ENCODE measurements at places on chromosomes 16 and 17. TPM values are rescaled to one million over a fixed set of nuclear protein-coding genes. Genes with fewer than 3 reads are reported as not detected.
A peak's percentile ranks its signal among the peaks of the same experiment; 100 is the strongest.

DNA sequence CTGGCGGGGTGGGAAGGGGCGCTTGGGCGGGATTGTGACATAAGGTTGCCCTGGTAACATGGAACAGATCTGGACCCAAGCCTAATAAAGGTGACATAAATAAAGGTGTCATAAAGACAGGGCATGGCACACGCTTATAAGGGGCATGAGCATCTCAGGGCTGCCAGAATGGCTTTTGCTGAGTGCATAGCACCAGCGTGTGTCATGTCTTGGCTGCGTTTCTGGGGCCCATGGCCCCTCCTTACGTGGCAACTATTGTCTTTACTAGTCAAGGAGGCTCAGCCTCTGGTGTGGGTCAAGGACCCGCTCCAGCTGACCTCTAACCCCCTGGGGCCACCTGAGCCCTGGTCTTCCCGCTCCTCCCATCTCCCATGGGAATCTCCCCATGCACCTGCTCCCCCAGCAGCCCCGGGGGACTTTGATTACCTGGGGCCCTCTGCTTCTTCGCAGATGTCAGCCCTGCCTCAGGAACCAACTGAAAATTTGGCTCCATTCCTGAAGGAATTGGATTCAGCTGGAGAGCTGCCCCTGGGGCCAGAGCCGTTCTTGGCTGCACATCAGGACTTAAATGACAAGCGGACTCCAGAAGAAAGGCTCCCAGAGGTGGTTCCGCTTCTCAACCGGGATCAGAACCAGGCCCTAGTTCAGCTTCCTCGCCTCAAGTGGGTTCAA lies 13.9 kb downstream of the LRRC37B start:
- H3K27me3 ChIP-seq: no peaks in the 10 kb centered on the region
- H3K36me3 ChIP-seq: peaks cover 19% of the 10 kb centered on the region
- no peaks in the 10 kb centered on the region for H3K4me1 ChIP-seq
- no peak for DNase-seq
- no peak overlapping the region for H3K27ac ChIP-seq

The TEDC2 gene
- 3.6 TPM for total RNA-seq

DNA sequence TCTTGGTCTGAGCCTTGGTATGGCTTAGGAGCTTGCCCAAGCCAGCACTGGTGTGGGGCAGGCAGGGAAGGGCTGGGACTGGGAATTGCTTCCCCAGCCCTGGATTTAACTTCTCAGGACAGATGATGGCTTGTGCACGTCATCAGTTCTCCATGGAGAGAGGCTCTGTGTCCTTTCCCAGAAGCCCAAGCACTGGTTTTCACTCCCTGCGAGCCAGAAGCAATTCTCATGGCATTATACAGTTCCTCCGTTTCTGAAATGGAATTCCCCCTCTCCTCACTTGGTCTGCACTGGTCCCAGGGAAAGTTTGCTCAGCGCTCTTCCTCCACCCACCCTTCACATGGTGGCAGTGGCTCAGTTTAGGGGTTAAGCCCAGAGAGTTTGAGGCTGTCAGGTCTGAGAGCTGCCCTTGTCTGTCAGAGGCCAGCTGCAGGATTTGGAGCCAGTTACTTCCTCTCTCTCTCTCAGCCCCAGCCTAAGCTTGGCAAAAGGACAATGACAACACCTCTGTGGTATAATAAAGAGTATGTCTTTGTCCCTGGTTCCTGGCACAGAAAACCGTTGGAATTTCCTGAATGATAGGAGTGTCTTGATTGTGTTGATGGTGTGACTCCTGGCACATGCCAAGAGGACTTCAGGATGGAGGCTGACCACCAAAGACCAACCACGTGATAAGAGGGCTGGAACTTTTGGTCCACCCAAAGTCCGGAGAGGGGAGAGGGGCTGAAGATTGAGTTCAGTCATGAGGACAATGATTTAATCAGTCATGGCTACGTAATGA lies 219.6 kb upstream of the TNRC6C start:
- no peaks in the 10 kb centered on the region for H3K36me3 ChIP-seq
- no peak for DNase-seq
- H3K4me3 ChIP-seq: no peak overlapping the region
- H3K27ac ChIP-seq: no peak overlapping the region
- peaks cover 26% of the 10 kb centered on the region for H3K27me3 ChIP-seq

GRCh38 chr17:82394278-82394677 lies 22.7 kb downstream of the UTS2R start:
- H3K36me3 ChIP-seq: peaks cover 10% of the 10 kb centered on the region
- DNase-seq: no peak
- peaks cover 12% of the 10 kb centered on the region for H3K4me1 ChIP-seq
- no peaks in the 10 kb centered on the region for H3K27me3 ChIP-seq
- H3K4me3 ChIP-seq: no peak overlapping the region
- H3K27ac ChIP-seq: no peak overlapping the region

DNA sequence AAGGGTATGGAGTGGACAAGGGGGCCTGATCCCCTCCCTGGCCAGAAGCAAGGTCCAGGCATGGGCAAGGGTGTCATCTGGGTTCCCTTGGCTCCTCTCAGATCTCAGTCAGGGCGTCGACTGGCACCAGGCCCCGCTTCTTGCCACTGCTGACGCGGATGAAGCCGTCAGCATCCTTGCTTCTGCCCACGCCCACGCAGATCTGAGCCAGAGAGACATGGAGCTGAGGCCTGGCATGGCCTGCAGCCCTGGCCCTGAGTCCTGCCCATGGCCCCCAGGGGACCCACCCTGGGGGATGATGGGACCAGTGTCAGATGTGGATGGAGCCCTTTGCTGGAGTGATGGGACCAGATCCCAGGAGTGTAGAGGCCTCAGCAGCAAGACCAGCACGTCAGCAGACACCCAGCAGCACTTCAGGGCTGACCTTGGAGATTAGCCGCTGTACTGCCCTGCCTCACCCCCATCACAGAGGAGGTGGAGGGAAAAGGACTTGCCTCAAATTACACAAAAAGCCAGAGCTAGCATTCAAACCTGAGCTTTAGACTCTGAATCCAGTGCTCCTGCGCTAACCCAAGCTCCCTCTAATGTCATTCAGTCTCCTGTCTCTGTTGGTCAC lies 12.2 kb downstream of the RPL19 start:
- H3K27me3 ChIP-seq: peaks cover 21% of the 10 kb centered on the region
- DNase-seq: no peak
- no peak overlapping the region for H3K4me3 ChIP-seq
- H3K4me1 ChIP-seq: peaks cover 16% of the 10 kb centered on the region
- no peaks in the 10 kb centered on the region for H3K36me3 ChIP-seq

DNA sequence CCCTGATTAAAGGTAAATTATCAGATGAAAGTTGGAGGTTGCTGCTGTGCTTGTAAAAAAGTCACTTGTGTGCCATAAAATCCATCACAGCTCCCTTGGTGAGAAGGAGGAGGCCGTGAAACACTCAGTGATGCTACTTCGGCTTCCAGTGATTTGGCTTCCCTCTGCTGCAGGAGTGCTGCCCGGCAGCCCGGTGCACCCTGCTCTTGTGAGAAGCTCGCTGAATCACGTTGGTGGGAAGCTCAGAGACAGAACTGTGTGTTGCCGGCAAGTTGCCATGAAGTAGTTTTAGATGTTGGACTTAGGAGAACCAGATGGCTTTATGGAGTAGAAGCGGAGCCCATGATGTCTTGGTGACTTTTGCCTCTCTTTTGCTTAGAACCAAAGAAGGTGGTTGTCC lies 33.3 kb downstream of the MSI2 start:
- no peak overlapping the region for H3K4me3 ChIP-seq
- no peak overlapping the region for H3K27ac ChIP-seq
- H3K4me1 ChIP-seq: peaks cover 9% of the 10 kb centered on the region

- H3K4me3 ChIP-seq: no peak overlapping the region
- DNase-seq: peak; percentile 16
- peaks cover 40% of the 10 kb centered on the region for H3K27me3 ChIP-seq
- no peaks in the 10 kb centered on the region for H3K4me1 ChIP-seq
- no peak overlapping the region for H3K27ac ChIP-seq
Measured at GRCh38 chr17:16915752-16916556, 56.0 kb downstream of the TNFRSF13B start.

Data from IMR-90 (cell line).